NCI-H524 (cell line): ENCODE measurements at places on chromosomes 1 and 21.

GRCh38 chr1:52994656-52995055 is 67.4 kb upstream of the PODN start:
- DNase-seq, result no peak

DNA sequence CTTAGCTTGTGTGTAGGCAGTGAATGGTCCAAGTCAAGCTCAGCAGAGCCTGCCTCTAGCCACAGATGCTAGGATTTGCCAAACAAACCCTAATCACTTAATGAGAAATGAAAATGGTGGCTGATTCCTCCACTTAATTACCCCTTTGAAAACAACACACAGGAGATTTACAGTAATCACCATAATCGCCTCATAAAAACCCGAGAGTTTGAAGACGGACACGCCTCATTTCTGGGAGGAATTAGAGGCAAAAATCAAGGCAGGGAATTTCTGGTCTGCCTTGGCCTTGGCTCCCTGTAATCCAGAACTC is 16.3 kb upstream of the FOXE3 start:
- DNase-seq, result peak; percentile 24

- no peak for DNase-seq
Observed at GRCh38 chr1:8412183-8412831, 94.4 kb downstream of the SLC45A1 start.

DNA sequence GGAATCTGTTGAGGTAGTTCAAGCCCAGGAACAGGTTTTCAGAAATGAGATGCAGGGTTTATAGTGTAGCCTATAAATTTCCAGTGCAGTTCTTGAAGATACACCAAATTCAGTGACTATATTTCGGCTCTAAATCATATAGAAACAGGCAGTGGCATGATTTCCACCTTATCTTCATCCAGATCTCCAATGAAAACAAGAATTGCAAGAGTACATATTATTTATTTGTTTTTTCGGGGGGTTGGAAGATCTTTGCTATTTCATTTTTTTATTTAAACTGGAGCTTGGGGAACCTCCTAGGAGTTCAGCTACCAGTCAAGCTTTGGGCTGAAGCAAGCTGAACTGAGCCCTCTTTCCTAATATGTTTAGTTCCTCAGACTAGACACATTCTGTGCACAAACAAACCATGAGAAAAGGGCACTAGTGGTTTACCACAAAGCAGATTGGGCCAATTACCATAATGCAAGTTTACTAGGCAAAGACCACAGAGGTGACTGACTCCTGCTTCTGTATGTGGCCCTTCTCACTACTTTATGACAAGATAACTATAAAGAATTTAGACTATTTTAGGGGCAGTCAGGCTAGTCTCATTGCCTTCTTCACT is 68.5 kb downstream of the RGS2 start:
- no peak for DNase-seq

GRCh38 chr1:210616356-210616755 is 287.7 kb downstream of the HHAT start:
- peak; percentile 38 for DNase-seq
